CD8-positive, alpha-beta memory T cell (primary cell): ENCODE measurements at places on chromosomes 6 and 20. TPM values are rescaled to one million over a fixed set of nuclear protein-coding genes. Genes with fewer than 3 reads are reported as not detected.

MAS1 gene
- not detected for total RNA-seq

- H3K27me3 ChIP-seq: no peaks in the 10 kb centered on the region
- H3K4me3 ChIP-seq: no peak overlapping the region
- no peaks in the 10 kb centered on the region for H3K36me3 ChIP-seq
- no peak overlapping the region for H3K27ac ChIP-seq
Measured at GRCh38 chr20:37575884-37576283, 48.2 kb upstream of the BLCAP start.

DNA sequence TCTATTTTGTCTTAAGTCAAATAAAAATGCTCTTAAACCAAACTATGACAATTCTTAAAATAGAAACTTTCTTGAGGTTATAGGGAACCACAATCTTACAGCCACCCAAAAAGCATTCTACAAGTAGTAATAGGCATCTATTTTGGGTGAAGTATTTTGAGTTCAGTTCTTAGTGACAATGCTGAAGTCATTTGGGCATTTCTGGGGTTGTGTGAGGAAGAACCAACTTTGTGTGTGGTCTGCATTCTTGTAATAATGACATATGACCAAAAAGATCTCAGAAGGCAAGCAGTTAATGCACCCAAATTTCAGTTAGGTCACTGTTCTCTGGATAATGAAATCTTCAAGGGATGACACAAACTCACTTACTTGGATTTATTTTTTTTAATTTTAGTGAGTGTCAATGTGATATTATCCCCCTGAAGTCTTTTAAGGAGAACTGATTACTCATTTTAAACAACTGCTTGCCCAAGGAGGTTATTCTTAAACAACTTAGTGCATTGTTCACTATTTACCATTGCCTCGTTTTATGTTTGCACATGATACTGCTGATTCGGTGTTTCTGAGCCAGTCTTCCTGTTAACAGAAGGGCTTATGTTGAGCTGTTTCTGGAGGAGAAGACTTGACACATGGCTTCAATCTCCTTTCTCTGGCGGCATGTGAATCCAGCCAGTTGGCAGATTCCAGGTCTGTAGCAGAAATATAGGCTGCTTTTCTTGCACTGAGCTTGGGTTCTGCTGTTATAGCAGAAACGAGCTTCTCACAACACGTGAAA, 618.9 kb downstream of the BCKDHB start:
- no peaks in the 10 kb centered on the region for H3K4me1 ChIP-seq
- H3K27ac ChIP-seq: no peak overlapping the region
- no peaks in the 10 kb centered on the region for H3K36me3 ChIP-seq
- DNase-seq: no peak

GRCh38 chr6:10248378-10248843, 166.5 kb downstream of the TFAP2A start:
- no peaks in the 10 kb centered on the region for H3K36me3 ChIP-seq
- no peak overlapping the region for H3K4me3 ChIP-seq
- no peaks in the 10 kb centered on the region for H3K27me3 ChIP-seq
- no peak for DNase-seq
- H3K4me1 ChIP-seq: no peaks in the 10 kb centered on the region

DNA sequence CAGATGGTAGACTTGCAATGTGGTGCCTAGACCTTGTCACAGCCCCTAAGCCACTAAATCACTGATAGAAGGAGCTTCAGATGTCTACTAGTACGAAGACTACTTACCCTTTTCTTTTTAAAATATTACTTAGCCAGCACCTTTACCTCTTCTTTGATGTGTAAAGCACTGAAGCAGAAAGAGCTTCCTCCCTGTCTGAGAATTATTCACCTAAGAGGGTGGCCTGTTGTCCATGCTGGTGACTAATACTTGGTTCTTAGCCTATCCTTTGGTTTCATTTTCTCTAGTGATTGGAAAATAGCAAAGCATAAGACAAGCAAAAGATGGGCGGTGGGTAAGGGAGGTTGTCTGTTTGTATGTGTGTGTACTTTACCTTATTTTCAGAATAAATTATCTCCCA, 794.6 kb downstream of the TFAP2A start:
- no peaks in the 10 kb centered on the region for H3K27me3 ChIP-seq
- DNase-seq: no peak
- H3K36me3 ChIP-seq: no peaks in the 10 kb centered on the region
- H3K4me3 ChIP-seq: no peak overlapping the region

- DNase-seq: no peak
- no peak overlapping the region for H3K27ac ChIP-seq
- no peak overlapping the region for H3K4me3 ChIP-seq
- H3K4me1 ChIP-seq: peaks cover 7% of the 10 kb centered on the region
- H3K27me3 ChIP-seq: no peaks in the 10 kb centered on the region
Measured at GRCh38 chr6:142679907-142680700, 264.9 kb downstream of the HIVEP2 start.

DNA sequence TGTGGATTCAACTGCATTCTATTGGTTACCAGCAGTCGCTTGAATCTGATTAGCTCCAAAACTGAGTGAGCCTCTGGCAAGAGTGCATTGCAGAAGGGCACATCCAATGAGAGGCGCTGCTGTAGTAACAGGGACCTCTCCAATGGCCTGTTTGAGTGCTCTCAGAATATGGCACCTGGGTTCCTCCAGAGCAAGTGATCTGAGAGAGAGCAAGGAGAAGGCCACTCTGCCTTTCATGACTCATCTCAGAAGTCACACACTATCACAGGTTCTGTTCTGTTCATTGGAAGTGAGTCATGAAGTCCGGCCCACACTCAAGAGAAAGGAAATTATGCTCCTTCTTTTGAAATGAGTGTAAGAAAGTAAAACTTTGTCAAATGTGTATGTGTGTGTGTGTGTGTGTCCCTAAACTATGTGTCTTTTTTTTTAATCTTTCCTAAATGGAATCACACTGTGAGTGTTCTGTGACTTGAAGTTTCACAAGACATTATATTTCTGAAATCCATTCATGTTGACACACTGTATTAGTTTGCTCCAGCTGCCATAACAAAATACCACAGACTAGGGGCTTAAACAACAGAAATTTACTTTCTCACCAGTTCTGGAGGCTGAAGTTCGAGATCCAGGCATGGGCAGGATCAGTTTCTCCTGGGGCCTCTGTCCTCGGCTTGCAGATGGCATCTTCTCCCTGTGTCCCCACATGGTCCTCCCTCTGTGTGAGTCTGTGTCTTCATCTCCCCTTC, 138.3 kb upstream of the CDYL start:
- no peaks in the 10 kb centered on the region for H3K27me3 ChIP-seq
- H3K36me3 ChIP-seq: no peaks in the 10 kb centered on the region
- H3K27ac ChIP-seq: no peak overlapping the region
- DNase-seq: no peak
- no peak overlapping the region for H3K4me3 ChIP-seq

DNA sequence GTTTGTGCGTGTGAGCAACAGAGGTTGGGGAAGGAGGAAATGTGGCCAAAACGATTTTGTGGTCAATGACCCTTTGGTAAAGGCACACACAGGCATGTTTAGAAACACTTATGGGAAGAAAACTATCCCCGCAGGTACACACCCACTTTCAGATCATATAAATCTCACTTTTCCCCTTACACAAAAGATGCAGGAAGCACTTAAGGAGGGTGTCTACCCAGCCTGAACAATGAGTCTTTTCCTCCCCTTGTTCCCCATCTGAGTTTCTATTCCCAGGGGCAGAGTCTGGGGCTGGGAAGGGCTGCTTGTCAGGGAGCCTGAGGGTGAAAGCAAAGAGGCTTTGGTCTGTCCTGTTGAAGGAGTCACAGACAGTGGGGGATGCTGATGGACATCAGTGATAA, 193.2 kb upstream of the SALL4 start:
- no peak for DNase-seq
- no peaks in the 10 kb centered on the region for H3K36me3 ChIP-seq
- no peaks in the 10 kb centered on the region for H3K27me3 ChIP-seq
- no peak overlapping the region for H3K4me3 ChIP-seq

CALHM6 gene
- 1.7 TPM for total RNA-seq

DNA sequence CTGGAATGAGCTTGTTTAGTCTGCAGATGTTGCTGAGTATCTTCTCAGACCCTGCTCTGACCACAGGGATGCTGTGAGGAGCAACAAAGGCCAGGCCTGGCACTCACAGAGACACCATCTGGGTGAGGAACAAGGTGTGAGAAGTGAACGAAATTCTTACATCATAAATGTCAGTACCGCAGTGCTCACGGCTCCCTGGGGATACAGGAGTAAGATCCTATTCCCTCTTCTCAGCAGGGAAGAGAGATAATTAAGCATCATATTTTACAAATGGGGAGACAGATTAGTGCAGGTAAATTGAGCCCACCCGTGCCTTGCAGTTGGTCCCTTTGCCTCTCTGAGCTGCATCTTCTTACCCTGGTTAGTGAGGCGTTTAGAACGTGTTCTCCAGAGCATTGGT, 106.2 kb downstream of the DTD1 start:
- H3K4me1 ChIP-seq: no peaks in the 10 kb centered on the region
- H3K27ac ChIP-seq: no peak overlapping the region
- DNase-seq: no peak
- no peak overlapping the region for H3K4me3 ChIP-seq
- no peaks in the 10 kb centered on the region for H3K36me3 ChIP-seq

GRCh38 chr6:12013307-12013719, 1.2 kb downstream of the HIVEP1 start:
- no peaks in the 10 kb centered on the region for H3K27me3 ChIP-seq
- peak overlapping the region; percentile 66 for H3K4me3 ChIP-seq
- no peak for DNase-seq
- H3K4me1 ChIP-seq: peaks cover 27% of the 10 kb centered on the region
- peak overlapping the region; percentile 51 for H3K27ac ChIP-seq

GRCh38 chr20:4607287-4607713, 114.4 kb upstream of the PRND start:
- no peak overlapping the region for H3K4me3 ChIP-seq
- no peaks in the 10 kb centered on the region for H3K4me1 ChIP-seq
- H3K27me3 ChIP-seq: peaks cover 4% of the 10 kb centered on the region

- no peaks in the 10 kb centered on the region for H3K36me3 ChIP-seq
- H3K4me3 ChIP-seq: no peak overlapping the region
- DNase-seq: no peak
- no peak overlapping the region for H3K27ac ChIP-seq
Measured at GRCh38 chr6:105200133-105200730, 20.4 kb upstream of the POPDC3 start.

DNA sequence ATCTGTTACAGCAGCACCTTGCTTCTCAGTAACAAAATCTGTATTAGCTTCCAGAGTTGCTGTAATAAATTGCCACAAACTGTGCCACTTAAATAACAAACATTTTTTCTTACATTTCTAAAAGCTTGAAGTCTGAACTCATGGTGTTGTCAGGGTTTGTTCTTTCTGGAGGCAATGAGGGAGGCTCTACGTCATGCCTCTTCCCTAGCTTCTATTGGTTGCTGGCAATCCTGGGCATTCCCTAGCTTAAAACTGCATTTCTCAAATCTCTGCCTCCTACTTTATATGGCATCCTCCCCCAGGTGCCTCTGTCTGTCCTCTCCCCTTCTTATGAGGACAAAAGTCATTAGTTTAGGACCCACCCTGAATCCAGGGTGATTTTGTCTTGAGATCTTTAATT, 41.6 kb upstream of the TMEM244 start:
- no peaks in the 10 kb centered on the region for H3K36me3 ChIP-seq
- no peaks in the 10 kb centered on the region for H3K4me1 ChIP-seq
- H3K27ac ChIP-seq: no peak overlapping the region
- H3K27me3 ChIP-seq: no peaks in the 10 kb centered on the region
- H3K4me3 ChIP-seq: no peak overlapping the region
- DNase-seq: no peak

DNA sequence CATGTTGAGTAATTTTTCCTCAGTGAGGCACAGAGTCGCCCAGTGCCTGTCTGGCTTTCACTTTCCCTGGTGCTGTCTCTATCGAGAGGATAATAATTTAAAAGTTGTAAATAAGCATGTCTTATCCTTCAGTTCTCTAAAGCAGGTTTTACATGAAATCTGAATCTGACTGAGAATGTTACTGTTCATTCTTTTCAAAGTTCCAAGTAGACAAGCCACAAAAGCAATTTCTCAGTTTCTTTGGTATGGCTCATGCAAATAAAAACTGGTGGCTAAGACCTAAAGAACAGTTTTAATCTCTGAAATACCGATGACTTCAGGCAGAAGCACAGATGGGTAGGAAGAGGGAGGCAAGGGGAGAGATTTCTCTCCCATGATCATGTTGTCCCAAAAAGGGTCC, 87.6 kb upstream of the GCM1 start:
- no peak overlapping the region for H3K4me3 ChIP-seq
- no peak for DNase-seq
- H3K4me1 ChIP-seq: peaks cover 11% of the 10 kb centered on the region
- H3K27ac ChIP-seq: no peak overlapping the region
- H3K27me3 ChIP-seq: no peaks in the 10 kb centered on the region

DNA sequence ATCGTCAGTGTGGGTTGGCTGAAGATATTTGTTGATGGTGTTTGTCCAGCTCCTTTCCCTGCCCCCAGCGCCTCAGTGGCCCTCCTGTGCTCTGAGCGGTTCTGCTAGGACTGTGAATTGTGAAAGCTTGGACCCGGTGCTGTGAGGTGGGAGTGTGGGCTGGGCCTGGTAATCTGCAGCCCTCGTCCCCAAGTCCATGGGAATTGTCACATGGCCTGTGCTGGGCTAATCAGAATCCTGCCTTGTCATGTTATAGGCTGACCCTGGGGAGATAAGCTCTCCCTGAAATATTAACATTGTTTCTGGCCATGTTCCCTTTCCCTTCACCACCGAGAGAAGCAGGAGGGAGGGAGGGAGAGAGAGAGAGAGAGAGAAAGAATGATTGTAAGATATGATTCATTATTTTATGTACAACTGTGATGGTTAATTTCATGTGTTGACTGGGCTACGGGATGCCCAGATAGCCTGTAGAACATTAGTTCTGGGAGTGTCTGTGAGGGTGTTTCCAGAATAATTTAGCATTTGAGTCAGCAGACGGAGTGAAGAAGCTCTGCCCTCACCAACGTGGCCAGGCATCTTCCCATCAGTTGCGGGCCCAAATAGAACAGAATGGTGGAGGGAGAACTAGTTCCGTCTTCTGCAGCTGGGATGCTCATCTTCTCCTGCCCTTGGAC, 62.4 kb downstream of the TFAP2C start:
- no peaks in the 10 kb centered on the region for H3K4me1 ChIP-seq
- no peak overlapping the region for H3K27ac ChIP-seq
- H3K36me3 ChIP-seq: no peaks in the 10 kb centered on the region
- H3K27me3 ChIP-seq: no peaks in the 10 kb centered on the region
- no peak overlapping the region for H3K4me3 ChIP-seq

GRCh38 chr6:15989397-15989796, 139.5 kb upstream of the MYLIP start:
- DNase-seq: no peak
- H3K4me3 ChIP-seq: no peak overlapping the region
- H3K4me1 ChIP-seq: no peaks in the 10 kb centered on the region
- no peak overlapping the region for H3K27ac ChIP-seq
